ENCODE measurements at places on chromosomes 1 and 21. TPM values are rescaled to one million over a fixed set of nuclear protein-coding genes. Genes with fewer than 3 reads are reported as not detected.

NLRP3 gene
- not detected for total RNA-seq

RRAGC gene
- total RNA-seq: 28.8 TPM

NPHP4 gene
- total RNA-seq: 5.5 TPM

KANK4 gene
- 0.48 TPM for total RNA-seq

RYR2 gene
- not detected for total RNA-seq

DNM3 gene
- 0.51 TPM for total RNA-seq

RSPH1 gene
- 0.65 TPM for total RNA-seq

MRAP gene
- not detected for total RNA-seq

SPATA46 gene
- not detected for total RNA-seq

RGS8 gene
- total RNA-seq: not detected

CAMK1G gene
- 0.22 TPM for total RNA-seq

ERG gene
- total RNA-seq: 0.03 TPM

GPR52 gene
- total RNA-seq: not detected

SLC5A3 gene
- 4.8 TPM for total RNA-seq
